AG20443 (cell line): ENCODE measurements at places on chromosomes 2 and 18.

GRCh38 chr2:149055751-149056150 lies 17.3 kb downstream of the LYPD6B start:
- no peak for DNase-seq

DNA sequence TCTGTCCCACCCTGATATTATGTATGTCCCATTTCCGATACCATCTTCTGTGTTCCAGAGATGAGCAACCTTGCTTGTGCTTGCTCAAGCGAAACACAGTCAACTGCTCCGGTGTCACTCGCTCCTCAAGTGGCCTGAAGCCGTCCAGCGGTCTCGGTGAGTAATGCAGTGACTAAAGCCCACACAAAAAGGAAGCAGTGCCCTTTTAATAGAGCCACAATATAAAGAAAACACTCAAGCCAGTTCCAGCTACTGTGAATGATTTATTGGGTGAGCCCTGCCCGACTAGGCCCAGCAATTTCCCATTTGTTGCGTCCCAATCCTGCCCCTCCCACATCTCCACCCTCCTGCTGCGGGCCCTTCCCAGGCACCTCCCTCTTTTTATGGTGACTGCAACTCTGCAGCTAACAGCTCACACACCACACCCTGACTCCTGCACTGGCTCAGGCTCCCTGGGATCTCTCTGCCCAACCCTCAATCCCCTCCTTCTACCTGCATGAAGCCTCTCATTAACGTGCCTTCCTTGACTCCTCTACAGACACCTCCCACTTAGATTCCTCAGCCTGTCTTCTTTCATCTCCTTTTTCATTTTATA lies 44.2 kb upstream of the DSC1 start:
- peak; percentile 9 for DNase-seq

DNA sequence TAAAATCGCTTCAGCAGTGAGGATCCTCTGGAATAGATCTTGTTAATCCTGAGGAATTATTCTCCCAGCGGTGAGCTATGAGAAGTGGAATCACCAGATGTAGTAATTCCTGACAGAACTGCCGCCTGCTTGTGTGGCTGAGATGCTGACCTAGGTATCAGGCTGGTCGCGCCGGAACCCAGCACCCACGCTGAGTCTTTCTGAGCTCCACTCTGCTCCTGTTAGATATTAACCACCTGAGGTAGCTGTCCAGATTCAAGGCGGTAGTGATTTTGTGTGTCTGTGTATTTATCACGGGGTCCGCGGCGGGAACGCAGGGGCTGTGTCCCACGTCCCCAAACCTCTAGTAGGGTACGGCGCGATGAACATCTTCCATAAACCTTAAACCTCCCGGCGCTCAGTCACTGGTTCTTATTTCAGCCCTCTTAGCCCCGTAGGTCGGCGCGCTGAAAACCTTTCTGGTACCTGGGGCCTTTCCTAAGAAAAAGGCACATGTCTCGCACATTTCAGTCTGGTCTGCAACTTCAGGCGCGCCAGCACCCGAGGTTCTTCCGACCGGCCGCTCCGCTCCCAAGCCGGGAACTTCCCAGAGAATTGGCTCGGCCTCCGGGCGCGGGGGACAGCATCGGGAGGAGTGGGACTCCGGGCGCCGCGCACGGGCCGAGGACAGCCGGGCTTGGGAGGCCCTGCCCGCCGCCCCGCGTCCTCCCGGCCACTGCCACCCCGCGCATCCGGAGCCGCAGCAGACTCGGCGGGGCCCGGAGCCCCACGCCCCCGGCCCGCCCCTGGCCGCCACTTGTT lies 542 bp upstream of the CNNM3 start:
- peak; percentile 45 for DNase-seq

DNA sequence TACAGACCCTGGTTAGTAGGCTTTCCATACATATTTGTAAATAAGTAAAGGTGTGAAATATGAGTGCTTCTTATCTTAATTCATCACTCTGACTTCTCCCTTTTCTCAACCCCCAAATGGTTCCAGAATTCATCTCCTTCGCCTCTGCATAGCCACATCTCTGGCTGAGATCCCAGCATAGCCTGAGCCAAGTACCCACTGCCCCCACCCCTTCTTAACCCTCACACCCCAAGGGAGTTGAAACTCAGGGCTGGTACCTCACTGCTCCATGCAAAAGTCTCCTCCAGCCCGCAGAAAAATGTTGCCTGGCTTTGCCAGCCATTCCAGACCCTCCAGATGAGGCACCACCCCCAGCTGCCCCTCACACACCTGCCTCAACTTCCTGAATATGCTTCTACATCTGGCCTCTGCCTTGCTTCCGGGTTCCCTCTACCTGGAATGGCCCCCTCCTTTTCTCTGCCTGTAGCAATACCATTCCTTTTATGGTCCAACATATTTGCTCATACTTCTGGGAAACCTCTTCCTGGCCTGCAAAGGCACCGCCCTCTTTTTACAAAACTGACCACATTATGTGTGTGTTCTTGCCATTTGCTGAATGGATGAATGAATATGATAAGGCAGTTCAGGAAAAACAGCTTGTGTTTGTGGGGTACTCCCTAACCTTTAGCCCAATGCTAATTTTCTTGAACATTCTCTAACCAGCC lies 112.8 kb downstream of the CELF4 start:
- DNase-seq = peak; percentile 74

DNA sequence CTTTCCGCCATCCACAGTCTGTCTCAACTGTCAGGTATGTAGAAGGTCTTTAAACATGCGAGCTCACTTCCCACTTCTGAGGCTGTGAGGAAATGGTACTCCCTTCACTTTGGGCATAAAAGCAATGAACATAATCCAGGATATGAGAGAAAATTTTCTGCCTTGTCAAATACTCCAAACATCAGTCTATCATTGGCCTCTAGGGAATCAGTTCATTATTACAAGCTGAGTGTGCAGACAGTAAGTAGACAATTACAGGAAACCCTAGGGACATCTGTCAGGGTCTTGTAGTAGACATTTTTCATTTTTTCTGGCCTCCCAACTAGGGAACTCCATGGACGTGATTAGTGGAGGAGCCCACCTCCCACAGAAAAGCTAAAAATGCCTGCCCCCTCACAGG lies 13.6 kb upstream of the APCDD1 start:
- no peak for DNase-seq

- DNase-seq = no peak
Measured at GRCh38 chr2:205696927-205697441, 14.7 kb downstream of the NRP2 start.

GRCh38 chr2:201794294-201794693 lies 12.0 kb upstream of the CDK15 start:
- DNase-seq = no peak

DNA sequence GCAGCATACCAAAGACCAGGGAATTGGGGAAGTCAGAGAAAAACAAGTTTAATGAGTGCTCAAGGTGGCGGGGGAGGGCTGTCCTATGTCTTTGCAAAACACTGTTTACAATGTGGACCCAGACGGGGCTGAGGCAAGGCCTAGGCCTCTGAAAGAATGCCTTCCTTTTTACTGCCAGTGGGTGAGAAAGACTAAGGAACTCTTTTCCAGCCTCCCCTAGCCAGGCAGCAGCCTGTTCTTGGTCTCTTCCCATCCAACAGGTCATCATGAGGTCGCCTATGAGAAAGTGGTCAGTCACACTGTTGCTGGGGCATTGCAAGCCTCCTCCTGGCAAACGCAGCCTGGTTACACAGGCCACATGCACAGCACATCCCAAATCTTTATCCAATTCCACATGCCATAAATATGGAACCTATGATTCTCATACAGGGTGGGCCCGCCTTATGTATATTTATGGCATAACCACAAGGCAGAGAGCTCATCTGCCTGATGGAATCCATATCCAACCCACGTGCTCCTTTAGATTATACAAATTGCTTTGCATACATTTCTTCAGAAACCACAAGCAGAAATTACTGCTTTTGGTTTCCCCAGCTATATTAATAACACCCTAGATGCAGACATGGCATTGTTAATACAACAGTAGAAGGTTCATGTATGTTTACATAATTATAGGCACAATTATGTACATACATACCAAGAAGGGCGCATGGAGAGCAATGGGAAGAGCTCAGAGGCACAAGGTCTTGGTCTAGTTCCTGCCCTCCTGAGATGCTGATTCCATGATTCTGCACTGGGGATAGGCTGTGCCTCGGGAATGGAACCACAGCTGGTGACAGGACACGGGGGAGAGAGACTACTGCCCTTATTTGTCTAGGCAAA lies 48.6 kb downstream of the NRP2 start:
- no peak for DNase-seq

DNA sequence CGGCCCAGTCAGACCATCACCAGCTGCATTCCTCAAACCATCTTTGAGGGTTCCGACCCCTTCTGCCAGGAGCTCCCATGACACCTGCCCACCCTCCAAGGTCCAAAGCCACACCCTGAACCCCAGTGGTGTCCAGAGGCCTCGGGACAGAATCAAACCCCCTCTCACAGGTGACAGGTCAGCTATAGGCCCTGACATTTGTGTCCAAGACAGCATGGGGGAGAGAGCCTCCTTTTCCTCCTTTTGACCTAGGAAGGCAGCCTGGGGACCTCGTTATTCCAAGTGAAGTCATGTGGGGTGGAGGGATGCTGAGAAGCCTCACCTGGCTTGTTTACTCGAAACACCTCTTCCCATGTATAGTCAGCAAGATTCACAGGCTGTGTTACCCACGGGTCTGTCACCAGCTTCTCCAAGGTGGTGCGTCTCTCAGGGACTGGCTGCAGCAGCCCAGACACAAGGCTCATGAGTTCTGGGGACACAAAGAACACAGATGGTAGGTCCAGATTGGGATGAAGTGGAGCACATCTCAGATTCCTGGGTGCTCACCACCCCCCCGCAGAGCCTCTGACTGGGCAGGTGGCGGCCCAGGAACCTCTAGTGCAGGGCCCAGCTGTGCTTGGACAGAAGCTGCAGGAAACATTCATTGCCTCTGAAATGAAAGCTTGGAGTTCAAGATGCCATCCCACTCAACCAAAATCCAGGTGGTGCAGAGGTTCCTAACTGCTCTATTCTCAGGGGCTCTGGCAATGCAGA lies 5.1 kb upstream of the MTERF4 start:
- no peak for DNase-seq

- DNase-seq = peak; percentile 8
Measured at GRCh38 chr2:175097297-175097696, 70.7 kb downstream of the ATF2 start.

DNA sequence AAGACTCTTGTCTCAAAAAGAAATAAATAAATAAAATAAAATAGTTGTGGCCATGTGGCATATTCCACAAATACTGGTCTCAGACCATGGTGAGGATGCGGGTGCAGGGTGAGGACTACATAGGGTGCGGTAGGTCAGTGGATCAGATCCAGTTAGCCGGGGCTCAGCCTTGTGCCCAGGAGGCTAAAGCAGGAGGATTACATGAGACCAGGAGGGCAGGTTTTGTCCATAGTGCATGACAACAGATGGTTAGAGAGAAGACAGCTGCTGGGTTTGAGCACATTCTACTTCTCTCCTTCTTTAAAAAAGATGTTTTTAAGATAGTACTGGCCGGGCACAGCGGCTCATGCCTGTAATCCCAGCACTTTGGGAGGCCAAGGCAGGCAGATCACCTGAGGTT lies 12.8 kb upstream of the PSD4 start:
- no peak for DNase-seq

DNA sequence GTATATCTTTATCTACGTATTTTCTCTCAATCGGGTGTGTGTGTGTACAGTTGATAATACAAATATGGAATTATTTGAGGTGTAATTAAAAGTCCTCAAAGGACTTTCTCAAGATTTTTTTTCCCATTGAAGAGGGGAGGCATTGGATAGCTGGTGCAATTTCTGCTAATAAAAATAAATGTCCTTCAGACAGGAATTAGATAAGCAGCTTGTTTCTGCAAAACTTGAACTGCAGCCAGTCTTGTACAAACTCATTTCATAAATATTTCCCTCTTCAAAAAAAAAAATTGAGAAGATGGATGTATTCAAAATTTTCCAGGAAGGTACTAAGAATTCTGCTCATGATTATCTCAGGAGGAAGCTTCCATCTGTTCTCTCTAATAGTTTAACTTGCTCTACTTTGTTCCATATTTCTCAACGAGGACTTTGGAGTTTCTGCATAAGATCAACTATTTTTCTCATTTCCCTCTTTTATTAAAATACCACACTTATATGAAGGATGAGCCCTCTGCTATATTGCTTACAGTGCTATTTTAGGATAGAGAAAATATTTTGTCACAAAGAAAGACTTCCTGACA lies 33.0 kb upstream of the GLS start:
- DNase-seq = no peak

- DNase-seq = no peak
Measured at GRCh38 chr2:20381457-20381856, 30.8 kb upstream of the PUM2 start.

- no peak for DNase-seq
Measured at GRCh38 chr18:62061821-62062478, 124.9 kb downstream of the PIGN start.
